ENCODE measurements at places on chromosomes 16 and 17.

DNA sequence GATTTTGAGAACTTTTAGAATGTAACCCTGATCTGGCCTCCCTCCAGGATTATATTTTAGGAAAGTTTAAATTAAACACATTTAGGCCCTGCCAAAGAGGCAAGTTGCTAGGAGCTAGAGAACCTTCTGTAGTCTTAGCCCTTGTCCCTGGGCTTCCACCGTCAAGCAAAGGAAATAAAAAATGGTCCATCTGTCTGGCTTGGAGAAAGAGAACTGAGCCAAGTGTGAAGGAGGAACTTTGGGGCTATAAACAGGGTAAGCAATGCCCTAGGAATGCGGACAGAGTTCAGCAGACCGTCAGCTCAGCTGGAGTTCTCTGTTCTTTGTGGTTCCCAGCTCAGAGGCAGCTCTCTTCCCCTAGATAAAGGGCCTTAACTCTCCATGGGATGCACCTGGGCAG lies 29.6 kb downstream of the RCVRN start:
- no peak for DNase-seq

DNA sequence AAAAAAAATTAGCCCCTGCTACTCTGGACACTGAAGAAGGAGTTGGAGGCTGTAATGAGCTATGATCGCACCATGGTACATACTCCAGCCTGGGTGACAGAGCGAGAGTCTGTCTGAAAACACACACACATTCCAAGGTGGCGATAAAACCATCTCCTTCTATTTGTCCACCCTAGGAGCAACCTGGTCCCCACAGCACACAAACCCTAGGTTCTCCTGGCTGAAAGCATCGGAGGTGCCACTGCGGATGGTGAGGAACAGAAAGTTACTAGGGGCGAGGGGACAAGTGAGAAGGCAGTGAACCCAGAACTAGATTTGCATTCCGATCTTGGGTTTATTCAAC lies 1.4 kb upstream of the ECI1 start:
- no peak for DNase-seq

DNA sequence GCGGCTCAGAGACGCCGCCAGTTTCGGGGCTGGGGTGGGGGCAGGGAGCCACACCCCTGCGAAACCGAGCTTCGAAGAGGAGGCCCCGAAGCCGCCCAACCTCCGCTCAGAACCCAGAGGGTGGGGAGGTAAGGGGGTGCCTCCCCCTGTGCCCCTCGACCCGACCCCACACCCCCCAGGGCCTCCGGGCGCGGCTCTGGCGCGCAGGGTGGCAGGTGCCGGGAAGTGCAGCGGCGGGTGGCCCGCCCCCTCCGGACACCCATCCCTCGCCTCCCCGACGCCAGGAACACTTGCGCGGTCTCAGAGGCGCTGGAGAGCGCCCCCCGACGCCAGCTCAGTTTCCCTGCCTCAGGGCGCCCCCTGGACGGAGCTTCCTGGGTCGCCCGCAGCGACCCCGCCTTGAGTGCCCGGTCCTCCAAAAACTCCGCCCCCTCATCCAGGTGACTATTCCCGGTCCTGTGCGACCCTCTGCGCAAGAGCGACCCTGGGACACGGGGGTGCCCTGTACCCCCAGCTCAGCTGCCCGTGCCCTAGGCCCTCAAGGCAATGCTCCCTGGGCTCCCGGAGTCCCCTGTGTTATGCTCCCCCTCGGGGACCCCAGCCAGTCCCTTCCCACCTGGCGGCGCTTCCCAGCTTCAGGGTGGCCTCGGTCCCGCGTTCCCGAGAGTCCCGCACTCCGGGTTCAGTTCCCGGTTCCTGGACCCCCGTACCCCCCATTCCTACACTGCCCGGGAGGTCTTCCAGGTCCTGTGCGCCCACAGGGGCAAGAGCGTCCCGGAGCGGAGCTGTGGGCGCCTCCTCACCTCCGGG lies 562 bp downstream of the PPL start:
- DNase-seq = no peak

- DNase-seq = no peak
Measured at GRCh38 chr16:89779231-89779908, 37.1 kb downstream of the FANCA start.

- DNase-seq = no peak
Measured at GRCh38 chr17:73984941-73985340, 218.5 kb upstream of the RPL38 start.

DNA sequence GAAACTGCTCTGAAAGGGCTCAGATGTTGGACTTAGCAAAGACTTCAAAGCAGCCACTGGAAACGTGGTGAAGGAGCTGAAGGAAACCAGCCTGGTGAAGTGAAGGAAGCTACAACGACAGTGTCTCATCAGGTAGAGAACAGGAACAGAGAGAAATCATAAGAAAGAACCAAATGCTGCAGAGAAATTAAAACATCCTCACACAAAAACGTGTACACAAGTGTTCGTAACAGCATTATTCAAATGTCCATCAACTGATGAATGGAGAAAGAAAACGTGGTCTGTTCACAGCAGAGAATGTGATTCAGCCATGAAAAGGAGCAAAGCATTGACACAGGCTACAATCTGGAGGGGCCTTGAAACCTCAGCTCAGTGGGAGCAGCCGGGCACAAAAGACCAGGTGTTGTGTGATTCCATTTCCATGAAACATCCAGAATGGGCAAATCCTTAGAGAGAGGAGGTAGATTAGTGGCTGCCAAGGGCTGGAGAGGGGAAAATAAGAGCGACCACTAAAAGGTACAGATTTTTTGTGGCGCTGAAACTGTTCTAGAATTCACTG lies 26.9 kb downstream of the IFT140 start:
- DNase-seq = no peak

GRCh38 chr16:66036793-66037715 lies 329.4 kb upstream of the CDH5 start:
- peak; percentile 99 for DNase-seq

DNA sequence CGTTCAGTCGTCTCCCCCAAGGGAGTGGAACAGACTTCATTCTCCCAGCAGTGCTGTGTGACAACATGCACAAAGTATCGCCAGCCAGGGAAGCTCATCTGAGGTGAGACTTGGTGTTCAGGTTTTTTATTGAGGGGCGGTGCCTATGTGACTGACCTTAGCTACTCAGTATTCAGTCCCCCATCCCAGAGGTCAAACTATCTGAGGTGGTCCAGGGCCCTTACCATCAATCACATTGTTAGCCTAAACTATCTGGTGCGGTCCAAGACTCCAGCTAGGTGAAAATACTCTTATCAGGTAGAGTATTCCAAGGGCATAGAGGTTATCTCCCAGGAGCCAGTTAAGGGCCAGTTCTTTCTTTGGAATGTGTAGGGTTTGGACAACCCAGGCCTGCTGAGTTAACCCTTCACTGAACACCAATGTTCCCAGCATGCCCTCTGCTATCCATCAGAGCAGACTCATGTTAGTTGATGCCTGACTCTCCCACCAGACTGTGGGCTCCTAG lies 5.4 kb upstream of the CACNG1 start:
- DNase-seq = no peak

GRCh38 chr17:39601758-39602532 lies 5.8 kb downstream of the NEUROD2 start:
- DNase-seq = no peak

GRCh38 chr17:61583242-61583641 lies 7.8 kb downstream of the NACA2 start:
- no peak for DNase-seq

DNA sequence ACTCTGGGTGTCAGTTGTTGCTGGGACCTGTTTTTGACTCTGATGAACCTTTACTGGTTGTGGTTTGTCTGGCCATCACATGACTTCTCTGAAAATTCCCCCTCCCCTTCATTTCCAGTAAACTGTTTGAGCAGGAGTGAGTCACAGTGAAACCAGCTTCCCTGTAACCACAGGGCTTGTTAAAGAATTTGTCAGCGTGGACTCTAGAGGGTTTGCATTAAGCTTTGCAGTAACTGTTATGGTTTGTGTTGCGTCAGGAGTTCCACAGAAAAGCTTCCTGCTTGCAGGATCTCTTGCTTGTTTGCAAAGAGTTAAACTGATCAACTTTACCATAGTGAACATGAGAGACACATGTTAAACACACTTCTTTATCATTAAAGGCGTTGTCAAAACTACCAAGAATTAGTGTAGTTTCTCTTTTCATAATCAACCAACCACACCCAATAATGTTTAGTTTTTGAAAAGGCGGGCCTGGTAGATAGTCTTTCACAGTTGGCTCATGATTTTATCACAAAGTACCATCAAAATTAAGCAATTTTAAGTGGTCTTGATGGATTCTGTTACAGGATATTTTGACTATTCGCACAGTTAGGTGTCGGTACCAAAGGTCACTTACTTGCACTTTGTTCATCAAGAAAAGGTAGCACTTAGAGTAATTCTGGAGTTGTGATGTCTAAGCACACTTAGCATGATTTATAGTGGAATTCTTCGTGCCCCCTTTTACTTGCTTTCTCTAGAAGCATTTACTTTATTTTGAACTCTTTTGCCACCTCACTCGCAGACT lies 79.3 kb downstream of the VMP1 start:
- DNase-seq = peak; percentile 97

DNA sequence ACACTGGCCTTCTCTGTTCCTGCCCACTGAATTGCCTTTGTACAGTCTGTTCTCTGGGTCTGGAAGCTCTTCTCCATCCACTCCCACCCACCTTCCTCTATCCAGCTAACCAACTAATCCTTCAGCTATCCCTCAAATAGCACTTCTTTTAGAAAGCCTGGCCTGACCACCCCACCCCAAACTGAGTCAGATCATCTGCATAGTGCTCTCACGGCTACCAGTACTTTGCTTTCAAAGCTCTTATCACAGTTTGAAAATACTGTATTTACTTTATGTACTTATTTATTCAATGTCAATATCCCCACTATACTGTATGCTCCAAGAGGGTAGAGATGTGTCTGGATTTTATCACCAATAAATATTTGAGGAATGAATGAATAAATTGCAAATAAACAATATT lies 4.5 kb upstream of the CLDN7 start:
- no peak for DNase-seq

- no peak for DNase-seq
Measured at GRCh38 chr16:72220875-72221629, 49.1 kb upstream of the PMFBP1 start.

DNA sequence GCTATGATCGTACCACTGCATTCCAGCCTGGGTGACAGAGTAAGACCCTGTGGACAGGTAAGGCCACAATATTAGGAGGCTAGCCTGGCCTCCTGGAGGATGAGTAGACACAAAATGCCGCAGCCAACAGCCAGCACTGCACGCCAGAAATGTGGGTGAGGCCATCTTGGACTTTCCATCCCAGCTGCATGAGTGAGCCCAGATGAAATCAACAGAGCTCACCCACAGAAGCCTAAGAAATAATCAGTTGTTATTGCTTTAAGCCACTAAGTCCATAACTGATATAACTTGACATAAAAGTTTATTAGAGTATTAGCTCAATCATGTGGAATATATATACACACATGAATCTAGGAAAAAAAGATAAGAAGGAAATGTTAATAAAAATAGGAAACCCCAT lies 101.7 kb downstream of the CDYL2 start:
- no peak for DNase-seq

- DNase-seq = no peak
Measured at GRCh38 chr17:71180801-71181385, 939.9 kb upstream of the SOX9 start.

- DNase-seq = no peak
Measured at GRCh38 chr16:68779891-68780290, 42.8 kb downstream of the CDH1 start.

DNA sequence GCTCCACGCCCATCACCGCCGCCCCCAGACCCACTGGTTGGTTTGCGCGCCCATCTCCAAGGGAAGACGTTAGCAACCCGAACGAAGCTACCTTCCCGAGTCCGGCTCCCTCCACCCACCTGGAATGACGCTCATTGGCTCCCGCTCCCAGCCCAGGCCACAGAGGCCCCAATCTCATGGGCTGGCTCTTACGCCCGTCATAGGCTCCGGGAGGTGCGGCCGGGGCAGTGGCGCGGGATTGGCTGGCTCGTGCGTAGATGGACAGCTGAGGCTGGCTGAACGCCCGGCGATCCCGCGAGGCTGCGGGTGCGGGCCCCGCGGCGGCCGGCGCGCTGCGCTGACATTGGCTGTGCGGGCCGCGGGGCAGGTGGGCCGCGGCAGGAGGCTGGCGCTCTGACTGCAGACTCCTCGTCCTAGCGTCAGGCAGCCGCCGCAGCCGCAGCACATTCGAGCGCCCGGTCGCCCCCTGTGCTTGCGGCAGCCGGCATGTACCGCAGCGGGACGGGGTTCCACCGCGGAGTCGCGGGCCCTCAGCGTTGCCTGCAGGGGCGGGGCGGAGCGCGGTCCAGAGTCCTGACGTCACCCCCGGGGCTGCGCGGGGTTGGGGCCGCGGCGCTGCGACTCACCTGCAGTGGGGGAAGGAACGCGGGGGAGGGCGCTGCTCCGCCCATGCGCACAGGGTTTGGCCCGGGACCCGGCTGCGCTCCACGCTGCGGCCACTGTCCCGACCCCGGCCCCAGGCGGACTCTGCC lies 453 bp upstream of the MYH10 start:
- DNase-seq = peak; percentile 99

DNA sequence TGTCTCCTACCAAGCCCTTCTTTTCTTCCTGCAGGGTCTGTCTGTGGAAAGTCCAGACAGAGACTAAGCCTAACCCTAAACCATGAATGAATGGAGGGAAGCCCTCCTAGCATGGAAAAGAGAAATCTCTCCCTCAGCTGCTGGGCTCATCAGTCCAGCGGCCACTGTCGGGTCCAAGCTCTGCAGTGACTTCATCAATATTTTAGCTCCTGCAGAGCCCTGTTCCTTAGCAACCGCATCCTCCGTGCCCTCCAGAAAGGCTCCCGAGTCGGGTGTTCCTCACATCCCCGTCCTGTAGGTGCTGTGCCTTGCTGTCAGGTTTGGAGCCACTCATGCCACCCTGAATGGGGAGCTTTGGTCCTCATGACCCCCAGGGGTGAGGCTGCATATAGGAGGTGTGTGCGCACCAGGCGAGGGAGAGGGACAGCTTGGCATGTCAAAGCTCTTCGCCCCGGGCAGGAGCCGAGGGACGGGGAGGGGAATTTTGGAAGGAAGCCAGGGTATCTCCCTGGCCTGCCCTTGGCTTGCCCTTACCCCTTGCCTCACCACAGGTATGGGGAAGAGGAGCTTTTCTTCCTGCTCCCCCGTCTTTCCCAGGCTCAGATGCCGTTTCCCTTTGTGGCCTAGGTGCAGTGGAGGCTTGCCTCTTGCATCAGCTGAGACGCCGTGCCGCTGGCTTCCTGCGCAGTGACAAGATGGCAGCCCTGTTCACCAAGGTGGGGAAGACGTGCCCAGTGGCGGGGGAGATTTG lies 23.9 kb downstream of the SGSM2 start:
- no peak for DNase-seq

GRCh38 chr17:9332132-9332494 lies 243.5 kb downstream of the STX8 start:
- no peak for DNase-seq

DNA sequence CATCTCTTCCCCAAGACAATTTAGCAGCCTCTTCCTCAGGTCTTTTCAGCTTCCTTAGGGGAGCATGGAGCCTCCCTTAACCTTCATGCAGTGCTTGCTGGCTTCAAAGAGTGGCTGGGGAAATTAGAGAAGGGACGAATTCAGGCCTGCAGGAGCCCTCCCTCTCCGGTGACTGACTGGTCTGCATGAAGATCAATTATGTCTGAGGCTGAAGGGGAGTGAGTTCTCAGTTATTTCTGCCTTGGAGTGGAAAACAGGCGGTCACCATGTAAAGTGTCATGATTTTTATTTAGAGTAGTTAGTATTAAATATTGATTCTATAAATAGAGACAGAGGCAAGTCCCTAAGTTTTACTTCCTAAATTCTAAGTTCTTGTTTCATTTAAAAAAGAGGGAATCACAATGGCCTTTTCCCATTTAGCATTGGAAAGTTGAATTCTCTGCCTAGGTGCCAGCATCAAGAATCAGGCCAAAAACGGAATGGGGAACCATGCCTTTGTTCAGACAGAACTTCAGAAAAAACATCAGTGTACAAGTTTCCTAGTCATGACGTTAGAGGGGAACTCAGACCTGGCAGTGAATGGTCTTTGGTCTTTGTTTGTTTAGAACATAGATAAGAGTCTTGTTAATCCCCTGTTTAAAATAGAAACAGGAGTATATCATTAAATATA lies 4.4 kb downstream of the GABARAPL2 start:
- DNase-seq = no peak
